ENCODE measurements at places on chromosomes 7 and 10.

DNA sequence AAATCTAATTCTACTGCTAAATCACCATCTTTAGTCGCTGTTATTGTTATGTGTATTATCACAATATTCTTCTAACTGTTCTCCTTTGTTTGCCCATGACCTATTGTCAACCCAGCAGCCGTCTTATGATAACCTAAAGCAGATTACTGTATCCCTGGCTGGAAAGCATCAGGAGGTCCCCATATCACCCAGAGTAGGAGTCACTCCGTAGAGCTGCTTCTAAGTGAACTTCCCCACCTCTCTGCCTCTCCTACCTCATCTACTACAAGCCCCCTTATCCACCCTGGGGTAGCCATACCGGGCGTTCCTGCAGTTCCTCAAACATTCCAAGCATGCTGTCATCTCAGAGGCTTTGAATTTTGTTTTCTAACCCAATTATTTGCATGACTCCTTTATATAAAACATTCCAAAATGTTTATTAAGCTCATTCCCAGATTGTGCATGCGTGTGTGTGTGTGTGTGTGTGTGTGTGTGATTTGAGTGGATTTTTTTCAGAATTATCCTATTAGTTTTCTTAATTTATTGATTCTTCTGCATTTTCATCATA lies 39.7 kb downstream of the POU6F2 start:
- DNase-seq, result no peak

GRCh38 chr7:40437936-40438634 lies 303.3 kb downstream of the SUGCT start:
- DNase-seq, result no peak

GRCh38 chr10:74839708-74840107 lies 13.3 kb downstream of the KAT6B start:
- DNase-seq, result no peak

DNA sequence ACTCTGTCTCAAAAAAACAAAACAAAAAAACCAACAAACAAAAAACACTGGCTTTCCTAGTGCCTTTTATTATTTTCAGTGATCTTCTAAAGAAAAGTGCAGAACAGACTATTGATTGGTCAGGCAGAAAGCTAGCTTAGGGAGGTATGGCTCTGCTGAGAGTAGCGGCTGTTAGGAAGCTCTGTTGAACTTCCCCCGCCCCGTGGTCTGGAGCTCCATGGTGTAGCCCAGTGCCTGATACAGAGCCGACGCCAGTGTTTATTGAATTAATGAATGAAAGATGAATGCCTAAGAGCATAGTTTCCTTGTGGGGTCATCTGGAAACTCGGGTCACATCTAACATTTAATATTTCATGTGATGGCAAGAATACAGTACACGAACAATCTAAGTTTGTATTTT lies 90.5 kb upstream of the ARMC3 start:
- DNase-seq, result no peak

DNA sequence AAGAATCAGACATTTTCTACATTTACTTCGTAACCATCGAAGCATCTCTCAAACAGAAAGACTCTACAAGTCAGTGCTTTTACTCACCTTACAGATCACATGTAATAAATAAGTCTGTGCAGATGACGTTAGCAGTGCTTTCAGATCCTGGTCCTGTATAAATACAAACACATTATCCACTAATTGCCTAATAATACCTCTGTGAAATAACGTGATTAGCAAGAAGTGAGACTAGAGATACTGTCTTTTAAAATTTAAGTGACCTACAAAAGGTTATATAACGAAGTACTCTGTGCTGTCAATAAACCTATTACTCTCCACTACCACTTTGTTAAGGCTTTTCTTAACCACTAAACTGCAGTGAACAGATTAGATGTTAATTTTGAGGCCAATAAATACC lies 246.9 kb downstream of the NSUN6 start:
- no peak for DNase-seq

- no peak for DNase-seq
Measured at GRCh38 chr10:64039198-64039597, 518.0 kb downstream of the REEP3 start.
